Osteocyte (in vitro differentiated cells): ENCODE measurements at places on chromosomes 11 and 22. TPM values are rescaled to one million over a fixed set of nuclear protein-coding genes. Genes with fewer than 3 reads are reported as not detected.

Gene DNAL4
- 16.4 and 17.0 TPM in 2 replicates for total RNA-seq

Gene OR10V1
- not detected in 2 replicates for total RNA-seq

Gene CHST1
- total RNA-seq = 0.16 and 0.67 TPM in 2 replicates

Gene MS4A15
- total RNA-seq = not detected in 2 replicates

Gene TNNT3
- total RNA-seq = 2.6 and 4.4 TPM in 2 replicates

Gene COMT
- total RNA-seq = 92.1 and 94.1 TPM in 2 replicates

DNA sequence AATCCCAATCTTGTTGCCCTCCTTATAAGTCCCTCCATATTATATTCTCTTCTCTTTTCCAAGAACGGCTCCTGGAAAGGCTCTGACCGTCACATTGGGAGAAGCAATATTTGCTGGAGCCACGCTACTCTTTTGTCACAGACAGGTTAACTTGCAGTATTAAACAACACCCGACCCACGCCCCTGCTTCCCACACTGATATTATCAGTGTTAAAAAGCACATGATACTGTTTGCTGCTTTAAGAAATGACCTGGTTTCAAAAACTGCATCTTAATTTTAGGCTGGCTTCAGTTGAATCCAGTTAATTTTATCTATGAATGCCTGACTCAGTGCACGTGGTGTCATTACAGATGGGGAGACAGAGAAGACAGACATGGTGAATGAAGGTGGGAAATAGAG is 3.1 kb downstream of the FLI1 start:
- DNase-seq = no peak
- no peak overlapping the region for H3K27ac ChIP-seq
- no peaks in the 10 kb centered on the region for H3K27me3 ChIP-seq
- H3K36me3 ChIP-seq = peaks cover 1% of the 10 kb centered on the region

DNA sequence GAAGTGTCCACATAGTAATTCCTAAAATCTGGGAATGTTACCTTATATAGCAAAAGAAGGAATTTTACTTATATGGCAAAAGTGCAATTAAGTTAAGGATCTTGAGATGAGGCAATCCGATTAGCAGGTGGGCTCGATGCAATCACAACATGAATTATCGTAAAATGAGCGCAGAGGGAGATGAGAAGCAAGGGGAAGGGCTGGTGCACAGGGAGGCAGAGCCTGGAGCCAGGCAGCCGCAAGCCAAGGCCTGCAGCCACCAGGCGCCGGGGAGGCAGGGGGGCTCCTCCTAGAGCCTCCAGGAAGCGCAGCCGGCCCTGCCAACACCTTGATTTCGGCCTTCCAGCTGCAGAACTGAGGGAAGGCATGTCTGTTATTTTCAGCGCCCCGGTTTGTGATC is 85.7 kb downstream of the CELSR1 start:
- no peak overlapping the region for H3K27ac ChIP-seq
- DNase-seq = no peak
- H3K4me1 ChIP-seq = peaks cover 51% of the 10 kb centered on the region
- H3K27me3 ChIP-seq = no peaks in the 10 kb centered on the region
- no peaks in the 10 kb centered on the region for H3K36me3 ChIP-seq

- H3K27me3 ChIP-seq = no peaks in the 10 kb centered on the region
- DNase-seq = no peak
- no peak overlapping the region for H3K4me3 ChIP-seq
Measured at GRCh38 chr11:27418356-27418755, 54.2 kb downstream of the LGR4 start.

DNA sequence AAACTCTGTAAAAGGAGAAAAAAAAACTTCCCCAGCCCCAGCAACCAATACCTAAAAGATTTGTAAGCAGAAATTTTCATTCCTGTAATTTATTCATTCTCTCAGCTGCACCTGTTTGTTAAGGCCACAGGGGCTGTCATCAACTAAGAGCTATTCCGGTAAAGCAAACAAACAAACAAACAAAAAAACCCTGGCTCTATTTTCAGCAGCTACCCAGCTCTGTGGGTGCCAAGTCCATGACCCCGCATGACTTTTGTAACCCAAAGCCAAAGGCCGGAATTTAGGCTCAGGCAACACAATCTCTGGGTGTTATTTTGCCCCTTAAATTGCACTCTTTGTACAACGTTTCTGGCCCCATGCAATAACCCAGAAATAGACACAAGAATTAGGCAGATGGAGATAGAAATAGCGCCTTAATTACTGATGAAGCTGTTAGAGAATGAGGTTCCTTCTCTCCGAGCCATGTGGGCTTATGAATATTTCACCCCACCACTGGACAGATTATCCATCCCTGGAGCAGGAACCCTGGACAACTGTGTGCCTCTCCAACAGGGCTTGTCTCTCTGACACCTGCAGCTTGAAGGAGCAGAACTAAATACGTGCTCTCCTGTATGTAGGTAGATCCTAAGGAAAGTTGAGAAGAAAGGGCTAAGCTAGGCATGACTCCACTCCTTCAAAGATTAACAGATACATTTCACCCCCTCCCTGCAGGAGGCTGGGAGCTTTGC is 29.4 kb downstream of the APOL6 start:
- peaks cover 2% of the 10 kb centered on the region for H3K27me3 ChIP-seq
- no peak overlapping the region for H3K27ac ChIP-seq
- H3K4me1 ChIP-seq = peaks cover 14% of the 10 kb centered on the region
- H3K4me3 ChIP-seq = no peak overlapping the region
- peak; percentile 30 for DNase-seq

DNA sequence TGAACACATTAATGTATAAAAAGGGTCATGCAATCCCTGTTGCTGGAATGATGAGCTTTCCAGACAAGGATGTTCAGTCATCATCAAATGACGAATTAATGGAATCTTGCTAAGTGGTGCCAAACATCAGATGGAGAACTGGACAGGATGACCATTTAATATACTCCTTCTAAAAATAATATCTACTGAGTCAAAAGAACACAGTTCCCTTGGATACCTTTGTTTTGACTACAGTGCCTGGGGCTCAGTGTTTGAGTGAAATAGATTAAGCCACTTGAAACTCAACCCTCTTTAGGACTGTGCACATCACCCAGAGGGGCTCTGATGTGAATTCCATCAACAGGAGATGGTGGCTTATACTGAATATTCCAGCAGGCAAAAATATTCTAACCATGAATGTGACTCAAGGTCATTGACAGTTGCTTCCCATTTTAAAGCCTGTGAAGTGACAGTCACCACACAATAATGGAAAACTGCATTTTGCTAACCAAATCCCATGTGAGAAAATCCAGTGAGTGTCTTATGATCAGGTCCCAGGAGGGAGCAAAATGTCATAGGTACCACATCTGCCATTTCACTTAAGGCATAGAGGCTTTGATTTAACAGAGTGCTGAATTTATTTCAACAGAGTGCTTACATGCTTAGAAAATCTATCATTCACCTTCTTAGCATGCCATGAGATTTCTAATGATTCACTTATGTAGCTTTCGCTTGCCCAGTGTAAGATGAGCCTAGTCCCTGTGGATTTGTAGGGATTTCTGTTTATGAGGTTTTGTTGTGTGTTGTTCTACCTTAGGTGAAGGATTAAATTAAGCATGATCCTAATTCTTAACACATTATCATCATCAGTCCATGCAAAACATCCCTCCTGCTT is 41.3 kb upstream of the SLN start:
- H3K4me1 ChIP-seq = no peaks in the 10 kb centered on the region
- no peak overlapping the region for H3K27ac ChIP-seq
- no peak overlapping the region for H3K4me3 ChIP-seq
- H3K36me3 ChIP-seq = no peaks in the 10 kb centered on the region

DNA sequence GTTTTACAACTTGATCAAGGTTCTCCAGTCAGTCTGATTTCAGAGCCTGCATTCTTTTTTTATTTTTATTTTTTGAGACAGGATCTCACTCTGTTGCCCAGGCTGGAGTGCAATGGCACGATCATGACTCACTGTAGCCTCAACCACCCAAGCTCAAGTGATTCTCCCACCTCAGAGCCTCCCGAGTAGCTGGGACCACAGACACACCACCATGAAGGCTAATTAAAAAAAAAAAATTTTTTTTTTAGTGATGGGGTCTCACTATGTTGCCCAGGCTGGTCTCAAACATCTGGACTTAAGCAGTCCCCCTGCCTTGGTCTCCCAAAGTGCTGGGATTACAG is 117.2 kb upstream of the NAV2 start:
- H3K4me1 ChIP-seq = peaks cover 62% of the 10 kb centered on the region
- H3K27ac ChIP-seq = peak overlapping the region; percentile 99
- peak; percentile 62 for DNase-seq
- H3K4me3 ChIP-seq = no peak overlapping the region
- H3K36me3 ChIP-seq = no peaks in the 10 kb centered on the region
- H3K27me3 ChIP-seq = no peaks in the 10 kb centered on the region

GRCh38 chr22:34105461-34106062 is 185.3 kb upstream of the LARGE1 start:
- peak; percentile 69 for DNase-seq
- H3K27me3 ChIP-seq = no peaks in the 10 kb centered on the region
- no peak overlapping the region for H3K4me3 ChIP-seq

DNA sequence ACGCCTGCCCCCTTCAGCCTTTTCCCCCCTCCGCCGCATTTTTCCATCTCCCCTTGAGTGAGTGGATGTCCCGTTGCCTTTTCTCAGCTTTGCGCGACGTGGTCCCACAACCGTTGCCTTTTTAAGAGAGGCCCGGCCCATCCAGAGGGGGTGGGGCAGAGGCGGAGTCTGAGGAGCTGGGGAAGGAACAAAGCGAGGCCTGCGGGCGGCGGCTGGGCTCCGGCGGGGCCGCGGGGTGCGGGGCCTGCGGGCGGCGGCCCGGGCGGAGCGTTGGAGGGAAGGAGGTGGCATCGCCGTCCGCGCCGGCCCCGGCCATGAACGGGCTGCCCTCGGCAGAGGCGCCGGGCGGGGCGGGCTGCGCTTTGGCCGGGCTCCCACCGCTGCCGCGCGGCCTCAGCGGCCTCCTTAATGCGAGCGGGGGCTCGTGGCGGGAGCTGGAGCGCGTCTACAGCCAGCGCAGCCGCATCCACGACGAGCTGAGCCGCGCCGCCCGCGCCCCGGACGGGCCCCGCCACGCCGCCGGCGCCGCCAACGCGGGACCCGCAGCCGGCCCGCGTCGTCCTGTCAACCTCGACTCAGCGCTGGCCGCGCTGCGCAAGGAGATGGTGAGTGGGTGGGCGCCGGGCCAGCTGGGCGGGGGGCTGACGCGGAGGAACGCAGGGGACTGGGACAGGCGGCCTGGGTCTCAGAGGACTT is at the start of gene FAM89B:
TSS of gene FAM89B (plus strand) at position 183 of the 696 bp plus-strand sequence. CDS start at position 315, 132 bp downstream.
- no peaks in the 10 kb centered on the region for H3K27me3 ChIP-seq
- H3K36me3 ChIP-seq = peaks cover 8% of the 10 kb centered on the region
- peaks cover 66% of the 10 kb centered on the region for H3K4me1 ChIP-seq
- DNase-seq = peak; percentile 94
- peak within 1 kb of the TSS; percentile 97 for H3K4me3 ChIP-seq

- H3K4me1 ChIP-seq = peaks cover 30% of the 10 kb centered on the region
- H3K4me3 ChIP-seq = no peak overlapping the region
- no peaks in the 10 kb centered on the region for H3K36me3 ChIP-seq
- H3K27me3 ChIP-seq = no peaks in the 10 kb centered on the region
- peak overlapping the region; percentile 69 for H3K27ac ChIP-seq
Measured at GRCh38 chr11:64355078-64355940, 3.7 kb upstream of the RPS6KA4 start.

DNA sequence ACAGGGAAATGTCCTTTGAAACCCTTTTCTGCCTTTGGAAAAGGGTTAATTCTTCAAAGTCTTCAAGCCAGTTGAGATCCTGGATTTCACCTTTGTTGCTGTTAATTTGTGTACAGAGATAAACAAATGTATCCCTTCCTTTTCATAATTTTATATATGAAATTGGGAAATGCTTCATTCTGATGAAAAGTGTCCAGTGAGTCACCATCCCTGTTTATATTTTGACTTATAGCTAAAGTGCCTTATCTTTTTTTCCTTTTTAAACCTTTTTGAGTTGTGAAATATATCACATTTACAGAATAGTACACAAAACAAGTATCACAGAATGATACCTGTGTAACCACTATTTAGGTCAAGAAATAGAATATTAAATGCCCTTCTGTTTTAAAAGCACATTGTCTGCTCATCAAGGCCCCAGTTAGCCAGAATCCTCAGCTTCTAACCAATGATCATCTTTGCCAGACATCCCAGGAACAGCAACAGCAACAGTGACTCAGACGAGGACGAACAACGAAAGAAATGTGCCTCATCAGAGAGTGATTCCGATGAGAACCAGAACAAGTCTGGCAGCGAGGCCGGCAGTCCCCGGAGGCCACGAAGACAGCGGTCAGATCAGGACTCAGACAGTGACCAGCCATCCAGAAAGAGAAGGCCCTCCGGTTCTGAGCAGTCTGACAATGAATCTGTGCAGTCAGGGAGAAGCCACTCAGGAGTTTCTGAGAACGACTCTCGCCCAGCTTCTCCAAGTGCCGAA is 27.3 kb downstream of the CTR9 start:
- H3K4me1 ChIP-seq = no peaks in the 10 kb centered on the region
- peak overlapping the region; percentile 50 for H3K27ac ChIP-seq
- DNase-seq = no peak
- peaks cover 51% of the 10 kb centered on the region for H3K36me3 ChIP-seq
- H3K27me3 ChIP-seq = no peaks in the 10 kb centered on the region

GRCh38 chr22:43995057-43995685 is 28.9 kb upstream of the PARVB start:
- H3K36me3 ChIP-seq = peaks cover 54% of the 10 kb centered on the region
- H3K4me1 ChIP-seq = peaks cover 3% of the 10 kb centered on the region
- DNase-seq = no peak
- H3K27me3 ChIP-seq = no peaks in the 10 kb centered on the region

DNA sequence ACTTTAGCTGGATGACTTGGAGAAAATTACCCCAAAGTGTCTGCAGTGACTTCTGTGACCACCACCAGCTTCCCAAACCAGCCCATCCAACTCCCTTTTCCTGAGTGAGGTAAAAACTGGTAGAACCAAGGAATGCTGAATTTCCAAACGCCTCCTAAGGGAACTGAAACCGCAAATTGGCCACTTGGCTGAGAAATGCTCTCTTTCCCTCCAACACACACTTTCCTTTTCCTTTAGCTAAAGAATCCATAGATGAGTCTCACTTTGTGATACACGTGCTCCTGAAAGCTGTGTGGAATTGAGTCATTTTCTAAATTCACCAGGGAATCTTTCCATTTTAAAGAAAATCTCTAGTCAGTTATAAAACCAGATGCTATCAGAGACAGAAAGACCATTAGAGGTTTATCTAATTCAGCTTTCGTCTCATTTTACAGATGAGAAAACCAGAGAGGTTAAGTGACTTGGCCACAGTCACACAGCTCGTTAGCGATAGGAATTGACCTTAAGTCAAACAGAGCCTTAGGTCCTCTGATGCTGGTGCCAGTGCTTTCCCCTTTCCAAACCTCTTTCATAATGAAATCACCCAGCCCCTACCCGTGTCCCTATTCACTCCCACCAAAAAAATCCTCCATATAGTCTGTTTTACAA is 137.2 kb downstream of the COMMD9 start:
- H3K36me3 ChIP-seq = no peaks in the 10 kb centered on the region
- no peak overlapping the region for H3K27ac ChIP-seq
- H3K4me3 ChIP-seq = no peak overlapping the region
- DNase-seq = peak; percentile 21
- no peaks in the 10 kb centered on the region for H3K27me3 ChIP-seq

GRCh38 chr11:63813563-63814382 is 517 bp downstream of the SPINDOC start:
- DNase-seq = peak; percentile 86
- peaks cover 15% of the 10 kb centered on the region for H3K36me3 ChIP-seq
- H3K27me3 ChIP-seq = no peaks in the 10 kb centered on the region

- H3K27me3 ChIP-seq = no peaks in the 10 kb centered on the region
- H3K36me3 ChIP-seq = no peaks in the 10 kb centered on the region
- H3K4me1 ChIP-seq = no peaks in the 10 kb centered on the region
- H3K4me3 ChIP-seq = no peak within 1 kb of the TSS
- no peak for DNase-seq
- no peak within 1 kb of the TSS for H3K27ac ChIP-seq
Measured at GRCh38 chr11:47448566-47449427, at the start of gene RAPSN. Gene RAPSN, minus strand, starts transcription at chr11:47449136. Its CDS starts 172 bp downstream, at chr11:47448964.

- no peaks in the 10 kb centered on the region for H3K4me1 ChIP-seq
- no peaks in the 10 kb centered on the region for H3K27me3 ChIP-seq
- DNase-seq = no peak
Measured at GRCh38 chr22:26066534-26066933, 102.7 kb upstream of the SEZ6L start.
